Activated naive CD8-positive, alpha-beta T cell treated with anti-CD3 and anti-CD28 coated beads for 36 hours (primary cell): ENCODE measurements at places on chromosomes 13 and 19.

- no peak overlapping the region for H3K4me3 ChIP-seq
- peaks cover 10% of the 10 kb centered on the region for H3K27me3 ChIP-seq
- DNase-seq: no peak
- H3K27ac ChIP-seq: no peak overlapping the region
Measured at GRCh38 chr19:56988299-56988698, 131.5 kb upstream of the USP29 start.

DNA sequence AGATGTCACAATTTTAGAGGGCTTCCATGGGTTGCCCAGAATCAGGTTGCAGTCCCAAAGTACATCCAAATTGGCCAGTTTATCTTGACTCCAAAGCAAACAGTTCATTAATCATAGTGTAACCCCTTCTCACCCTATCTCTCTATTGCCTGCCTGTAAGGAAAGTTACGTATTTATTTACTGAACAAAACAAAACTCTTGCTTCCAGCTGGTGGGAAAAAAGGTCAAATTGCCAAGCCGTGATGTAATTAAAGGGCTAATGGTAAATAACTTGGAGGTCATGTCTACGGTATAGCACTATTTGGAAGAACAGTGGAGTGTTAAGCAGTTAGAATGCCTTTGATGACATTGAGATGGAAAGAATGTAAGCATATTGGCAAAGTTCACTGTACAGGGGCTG lies 214.0 kb downstream of the DLEU7 start:
- no peak overlapping the region for H3K4me3 ChIP-seq
- no peak for DNase-seq
- peaks cover 3% of the 10 kb centered on the region for H3K27me3 ChIP-seq
- H3K27ac ChIP-seq: no peak overlapping the region

- H3K27ac ChIP-seq: no peak overlapping the region
- peaks cover 5% of the 10 kb centered on the region for H3K36me3 ChIP-seq
- no peaks in the 10 kb centered on the region for H3K4me1 ChIP-seq
- DNase-seq: no peak
Measured at GRCh38 chr13:35057858-35058257, 115.8 kb downstream of the NBEA start.

GRCh38 chr13:23861310-23861709 lies 27.9 kb downstream of the MIPEP start:
- H3K27ac ChIP-seq: no peak overlapping the region
- no peak for DNase-seq
- no peak overlapping the region for H3K4me3 ChIP-seq
- H3K36me3 ChIP-seq: peaks cover 4% of the 10 kb centered on the region
- peaks cover 2% of the 10 kb centered on the region for H3K4me1 ChIP-seq
- no peaks in the 10 kb centered on the region for H3K27me3 ChIP-seq

- no peak overlapping the region for H3K27ac ChIP-seq
- H3K36me3 ChIP-seq: no peaks in the 10 kb centered on the region
- H3K4me3 ChIP-seq: no peak overlapping the region
- no peak for DNase-seq
Measured at GRCh38 chr13:75079226-75079625, 402.7 kb downstream of the TBC1D4 start.

- H3K27ac ChIP-seq: no peak overlapping the region
- peaks cover 6% of the 10 kb centered on the region for H3K36me3 ChIP-seq
- peaks cover 58% of the 10 kb centered on the region for H3K27me3 ChIP-seq
Measured at GRCh38 chr13:113292021-113292862, 4.8 kb upstream of the LAMP1 start.
